Mesothelial cell of epicardium (in vitro differentiated cells): ENCODE measurements at places on chromosomes 5 and 9.
A peak's percentile ranks its signal among the peaks of the same experiment; 100 is the strongest.

DNA sequence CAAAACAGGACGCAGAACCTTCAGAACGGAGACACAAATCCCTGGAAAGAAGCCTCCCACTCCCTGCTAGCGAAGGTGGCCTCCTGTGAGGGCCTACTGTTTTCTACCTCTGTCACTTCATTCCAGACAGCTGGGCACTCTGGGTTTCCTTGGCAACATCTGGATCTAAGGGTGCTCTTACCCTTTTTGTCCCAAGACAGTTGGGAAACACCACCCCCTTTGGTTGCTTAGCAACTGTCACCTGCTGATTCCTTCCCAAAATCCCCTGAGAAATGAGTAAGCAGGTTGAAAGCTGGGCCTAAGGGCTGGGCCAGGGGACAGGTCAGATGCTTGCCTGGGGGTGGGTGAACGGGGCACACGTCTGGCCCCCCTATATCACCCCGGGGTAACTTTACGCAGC, 29.4 kb downstream of the NANS start:
- DNase-seq = no peak

GRCh38 chr9:97919217-97919813, 3.0 kb downstream of the TRMO start:
- no peak for DNase-seq

DNA sequence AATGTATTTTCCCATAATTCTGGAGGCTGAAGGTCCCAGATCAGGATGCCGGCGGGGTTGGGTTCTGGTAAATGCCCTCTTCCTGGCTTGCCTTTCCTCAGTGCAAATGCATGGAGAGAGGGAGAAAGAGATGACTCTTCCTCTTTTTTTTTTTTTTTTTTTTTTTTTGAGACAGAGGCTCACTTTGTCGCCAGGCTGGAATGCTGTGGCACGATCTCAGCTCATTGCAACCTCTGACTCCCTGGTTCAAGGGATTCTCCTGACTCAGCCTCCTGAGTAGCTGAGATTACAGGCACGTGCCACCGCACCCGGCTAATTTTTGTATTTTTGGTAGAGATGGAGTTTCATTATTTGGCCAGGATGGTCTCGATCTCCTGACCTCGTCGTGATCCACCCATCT, 300.0 kb upstream of the TAS2R1 start:
- no peak for DNase-seq

DNA sequence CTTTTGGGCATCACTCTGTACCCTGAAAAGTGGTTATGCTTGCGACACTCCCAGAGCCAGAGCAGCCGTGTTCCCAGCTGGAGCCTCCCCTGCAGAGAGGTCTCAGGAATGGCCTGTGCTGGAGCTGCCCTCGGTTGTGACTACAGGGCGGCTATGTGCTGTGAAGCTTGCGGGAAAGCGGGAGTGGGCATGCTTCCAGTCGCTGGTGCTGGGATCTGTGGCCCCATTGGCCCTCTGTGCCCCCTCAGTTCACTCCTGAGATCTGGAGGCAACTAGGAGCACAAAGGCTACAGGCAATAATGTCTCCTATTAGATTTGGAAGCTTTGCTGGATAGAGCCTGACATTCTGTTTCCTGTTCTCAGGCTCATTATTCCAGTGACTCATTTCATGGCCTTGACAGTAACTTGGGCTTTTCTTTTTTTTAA, 56.9 kb downstream of the GPR107 start:
- no peak for DNase-seq

DNA sequence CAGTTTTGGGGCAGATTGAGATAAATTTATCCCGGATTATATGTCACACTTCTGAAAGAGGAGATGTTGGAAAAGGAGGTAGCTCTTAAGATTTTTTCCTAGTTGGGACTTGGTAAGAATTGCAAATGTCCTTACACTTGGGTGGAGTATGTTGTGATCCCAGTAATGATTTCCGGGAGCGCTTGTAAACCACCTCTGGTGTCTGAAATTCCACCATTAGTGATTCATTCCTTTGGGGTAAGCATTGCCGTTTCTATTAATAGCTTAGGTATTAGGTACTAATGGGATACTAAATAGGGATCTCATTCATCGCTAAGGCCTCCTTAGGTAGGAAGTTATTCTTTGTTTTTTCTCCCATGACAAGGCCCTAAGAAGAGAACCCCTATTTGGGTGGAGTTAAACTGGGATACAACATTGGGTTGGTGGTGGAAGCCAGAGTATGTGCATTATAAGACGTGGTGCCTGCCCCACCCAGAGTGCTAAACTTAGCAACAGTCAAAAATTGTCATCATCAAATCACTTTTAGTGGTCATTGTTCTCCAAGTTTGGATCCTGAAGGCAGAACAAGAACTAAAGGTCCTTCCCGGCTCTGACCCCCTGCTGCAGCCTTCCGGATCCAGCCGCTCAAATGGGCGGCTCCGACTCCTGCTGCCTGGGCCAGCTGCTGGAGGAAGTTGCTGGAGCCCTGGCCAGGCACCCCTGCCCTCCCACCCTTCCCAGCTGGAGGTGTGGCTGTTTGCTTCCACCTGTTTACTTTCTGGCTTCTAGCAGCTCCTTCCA, 31.7 kb upstream of the DAB2IP start:
- no peak for DNase-seq

DNA sequence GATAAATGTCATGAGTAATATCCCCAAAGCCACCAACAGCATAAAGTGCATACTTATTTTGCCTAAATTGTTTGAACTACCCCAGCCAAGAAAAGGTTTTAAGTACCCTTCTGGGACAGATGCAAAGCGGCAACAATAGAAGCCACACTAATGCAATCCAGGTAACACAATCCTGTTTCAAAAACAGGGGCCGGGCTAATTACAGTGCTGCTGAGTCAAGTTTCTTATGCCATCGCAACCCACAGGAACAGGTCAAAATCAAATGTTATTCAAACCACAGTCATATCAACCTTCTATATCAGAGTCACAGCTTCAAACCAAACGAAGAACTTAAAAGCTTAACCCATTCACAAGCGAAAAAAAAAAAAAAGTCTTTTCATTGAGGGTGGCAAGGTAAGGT, 28.3 kb downstream of the EBF1 start:
- DNase-seq = no peak

DNA sequence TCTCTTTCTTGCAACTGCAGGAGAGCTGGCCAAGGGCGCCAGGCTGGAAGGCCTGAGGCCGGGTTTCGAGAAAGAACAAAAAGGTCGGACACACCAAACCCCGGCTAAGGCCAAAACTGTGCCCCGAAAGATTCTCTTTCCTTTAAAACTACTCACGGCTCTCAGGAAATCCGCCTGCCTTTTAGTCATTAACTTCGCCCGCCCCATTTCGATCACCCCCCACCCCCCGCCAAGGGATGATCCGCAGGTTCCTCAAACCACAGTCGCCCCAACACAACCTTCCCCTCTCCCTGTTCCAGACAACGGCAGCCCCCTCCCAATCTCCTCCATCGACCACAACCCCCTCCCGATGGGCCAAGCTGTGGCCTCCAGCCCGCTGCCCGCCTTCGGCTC, 536 bp downstream of the FEM1C start:
- DNase-seq = peak; percentile 19
